Activated CD8-positive, alpha-beta memory T cell treated with anti-CD3 and anti-CD28 coated beads for 4 hours (primary cell): ENCODE measurements at places on chromosomes 11 and 22.

DNA sequence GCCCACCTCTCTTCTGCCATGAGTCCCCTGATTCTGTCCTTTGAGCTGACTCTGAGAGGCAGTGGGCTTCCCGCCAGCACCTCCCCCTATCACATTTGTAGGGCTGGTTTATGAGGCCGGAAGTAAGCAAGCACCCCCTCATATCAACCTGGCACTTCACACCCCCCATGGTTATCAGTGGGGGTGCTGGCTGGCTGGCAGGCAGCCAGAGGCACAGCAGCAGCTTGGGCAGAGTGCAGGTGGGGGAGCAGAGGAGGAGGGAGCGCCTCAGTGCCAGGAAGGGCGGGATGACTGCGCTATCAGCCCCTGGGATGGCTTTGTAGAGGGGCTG lies 22.9 kb upstream of the CHRM4 start:
- DNase-seq = no peak

DNA sequence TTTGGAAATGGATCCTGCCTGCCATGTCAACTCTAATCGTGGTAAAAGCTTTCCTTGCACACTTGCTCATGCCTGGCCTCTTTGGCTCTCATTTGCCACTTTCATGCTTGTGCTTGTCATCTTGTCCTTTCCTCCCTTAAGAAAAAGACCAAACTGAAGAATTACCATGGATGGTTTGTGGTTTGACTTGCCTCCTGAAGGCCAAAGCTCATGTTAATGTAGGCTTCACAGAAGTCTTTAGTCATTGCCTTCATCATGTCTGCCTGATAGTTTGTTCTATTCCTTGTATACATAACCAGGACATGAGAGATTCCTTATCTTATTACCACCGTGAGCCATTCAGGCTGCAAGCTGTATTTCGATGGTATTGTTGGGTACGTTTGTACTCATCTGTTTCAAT lies 17.3 kb downstream of the TEAD1 start:
- no peak for DNase-seq

DNA sequence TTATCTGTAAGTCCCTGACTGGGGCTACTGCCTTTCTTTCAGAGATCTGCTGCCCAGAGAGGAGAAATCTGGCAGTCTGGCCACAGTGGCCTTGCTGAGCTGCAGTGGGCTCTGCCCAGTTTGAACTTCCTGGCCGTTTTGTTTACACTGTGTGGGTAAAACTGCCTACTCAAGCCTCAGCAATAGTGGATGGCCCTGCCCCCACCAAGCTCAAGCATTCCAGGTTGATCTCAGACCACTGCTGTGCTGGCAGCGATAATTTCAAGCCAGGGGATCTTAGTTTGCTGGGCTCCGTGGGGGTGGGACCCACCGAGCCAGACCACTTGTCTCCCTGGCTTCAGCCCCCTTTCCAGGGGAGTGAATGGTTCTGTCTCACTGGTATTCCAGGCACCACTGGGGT lies 117.5 kb downstream of the TRPC6 start:
- DNase-seq = no peak

DNA sequence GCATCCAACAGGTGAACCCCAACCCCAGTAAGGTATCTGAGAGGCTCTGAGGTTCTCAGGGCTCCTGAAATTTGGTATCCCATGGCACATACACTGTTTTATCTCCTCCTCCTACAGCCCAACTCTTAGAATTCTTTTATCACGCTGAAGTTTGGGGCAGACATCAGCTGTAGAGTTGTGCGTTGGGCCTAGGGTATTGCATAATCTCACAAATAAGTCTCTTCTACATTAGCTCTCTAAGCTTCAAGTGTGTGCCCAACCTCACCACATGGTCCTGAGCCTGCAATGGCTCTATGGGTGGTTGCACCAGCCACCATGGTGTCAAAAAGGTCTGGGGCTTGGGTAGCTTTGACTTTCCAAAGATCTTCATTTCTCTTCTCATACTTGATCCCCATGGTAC lies 603.0 kb downstream of the BUD13 start:
- no peak for DNase-seq

GRCh38 chr11:102197670-102198139 lies 87.5 kb downstream of the YAP1 start:
- DNase-seq = no peak

- no peak for DNase-seq
Observed at GRCh38 chr11:78504708-78505107, 70.0 kb downstream of the NARS2 start.

- DNase-seq = no peak
Observed at GRCh38 chr11:11569936-11570491, 51.8 kb downstream of the GALNT18 start.

GRCh38 chr11:57490456-57491248 lies 24.9 kb downstream of the SLC43A1 start:
- DNase-seq = no peak

DNA sequence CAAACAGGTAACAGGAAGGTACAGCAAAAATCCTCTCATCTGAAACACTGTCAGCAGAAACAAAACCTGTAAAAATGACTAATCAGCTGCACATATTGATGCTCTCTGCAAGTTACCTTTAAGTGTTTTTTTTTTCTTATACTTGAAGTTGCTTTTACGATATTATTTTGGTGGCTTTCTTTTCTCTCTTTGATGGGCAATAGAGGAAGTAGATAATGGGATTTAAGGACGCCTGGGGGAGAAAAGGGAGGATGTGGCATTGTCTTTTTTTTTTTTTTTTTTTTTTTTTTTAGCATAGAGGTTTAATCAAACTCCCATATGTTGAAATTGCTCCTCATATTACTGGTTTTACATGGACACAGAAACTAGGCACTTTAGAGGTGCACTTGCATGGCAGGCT lies 11.4 kb upstream of the ADSL start:
- no peak for DNase-seq

- no peak for DNase-seq
Observed at GRCh38 chr22:38802671-38803121, 8.8 kb upstream of the DNAL4 start.

DNA sequence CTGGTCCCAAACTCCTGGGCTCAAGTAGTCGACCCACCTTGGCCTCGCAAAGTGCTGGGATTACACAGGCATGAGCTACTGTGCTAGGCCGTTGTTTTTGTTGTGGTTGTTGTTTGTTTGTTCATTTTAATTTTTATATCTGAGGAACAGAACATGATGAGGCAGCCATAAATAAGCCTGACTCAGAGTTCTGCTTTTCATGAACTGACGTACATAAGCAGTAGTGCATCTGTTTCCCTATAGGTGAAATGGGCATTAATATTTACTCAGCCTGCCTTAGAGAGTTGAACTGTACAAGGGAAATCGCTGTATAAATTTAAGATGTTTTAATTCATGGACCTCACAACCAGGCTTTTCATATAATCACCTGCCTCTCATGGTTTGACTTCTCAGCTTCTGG lies 80.5 kb downstream of the PDHX start:
- no peak for DNase-seq

- no peak for DNase-seq
Observed at GRCh38 chr22:25362883-25363240, 143.4 kb downstream of the CRYBB2 start.
